ENCODE measurements at places on chromosomes 16 and 17.

- no peak for DNase-seq
Observed at GRCh38 chr16:64586781-64587180, 535.1 kb downstream of the CDH11 start.

- DNase-seq, result peak; percentile 3
Observed at GRCh38 chr16:82470620-82471152, 156.1 kb upstream of the CDH13 start.

DNA sequence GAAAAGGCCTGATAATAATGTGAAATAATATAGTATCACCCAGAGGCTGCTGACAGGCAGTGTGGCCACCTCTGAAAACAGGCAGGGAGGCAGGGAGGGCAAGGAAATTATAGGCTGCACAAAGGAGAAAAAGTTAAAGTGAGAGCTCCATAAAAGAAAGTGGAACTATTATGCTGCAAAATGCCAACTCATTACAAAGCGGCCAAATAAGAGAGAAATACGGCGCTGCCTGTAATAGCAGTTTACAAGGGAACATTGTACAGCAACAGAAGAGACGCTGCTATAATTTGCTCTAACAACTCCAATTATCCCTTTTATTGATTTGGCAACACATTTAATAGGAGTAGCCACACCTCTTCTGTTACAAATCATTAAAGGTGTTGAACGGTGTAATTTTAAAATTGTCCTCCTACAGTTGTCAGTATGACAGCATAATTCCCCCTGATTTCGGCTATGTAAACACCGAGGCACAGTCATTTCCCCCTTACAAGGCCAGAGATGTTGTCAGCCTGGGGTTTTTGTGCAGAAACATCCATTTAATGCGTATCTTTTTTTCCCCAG, 120.3 kb downstream of the MRM1 start:
- peak; percentile 49 for DNase-seq

- no peak for DNase-seq
Observed at GRCh38 chr16:51757921-51758479, 606.9 kb upstream of the SALL1 start.

DNA sequence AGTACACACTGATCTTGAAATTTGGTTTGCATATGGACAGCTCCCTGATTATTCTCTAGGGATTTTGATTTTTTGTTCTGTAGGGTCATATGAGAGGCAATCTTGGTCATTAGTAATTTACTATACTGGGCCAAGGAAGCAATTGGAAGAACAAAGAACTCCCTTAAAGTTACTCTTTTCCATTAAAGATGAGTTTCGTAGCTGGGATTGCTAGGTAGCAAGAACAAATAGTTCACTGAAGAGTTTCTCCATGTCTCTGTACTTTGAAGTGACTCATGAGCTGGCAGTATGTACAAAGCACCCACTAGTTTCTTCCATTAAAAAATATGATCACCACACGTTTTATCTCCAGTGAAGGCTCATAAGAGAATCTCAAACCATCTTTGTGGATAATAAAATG, 6.2 kb upstream of the BCAS3 start:
- peak; percentile 20 for DNase-seq

DNA sequence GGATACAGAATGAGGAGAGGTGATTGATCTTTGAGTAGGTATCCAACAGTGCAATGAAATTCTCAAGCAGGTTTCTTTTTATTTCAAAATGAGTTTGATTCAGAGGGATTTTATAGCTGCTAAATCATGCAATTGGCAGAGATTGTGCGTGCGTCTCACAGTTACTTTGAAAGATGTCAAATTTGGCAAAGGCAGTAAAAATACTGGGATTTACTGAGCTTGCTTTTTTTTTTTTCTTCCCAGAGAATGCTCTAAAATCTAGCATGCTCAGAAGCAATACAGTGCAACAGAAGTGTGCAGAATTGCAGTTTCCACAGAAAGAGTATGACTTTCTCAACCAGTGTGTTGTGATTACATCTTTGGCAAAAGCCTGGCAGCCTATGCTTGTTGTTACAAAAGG, 410.7 kb upstream of the GOT2 start:
- no peak for DNase-seq

- peak; percentile 94 for DNase-seq
Observed at GRCh38 chr17:62093188-62094155, 28.4 kb upstream of the MED13 start.

GRCh38 chr17:33013596-33014375, 22.1 kb downstream of the SPACA3 start:
- DNase-seq, result peak; percentile 21

GRCh38 chr16:85577899-85578598, 35.1 kb upstream of the GSE1 start:
- DNase-seq, result no peak

GRCh38 chr17:73616120-73616872, 27.9 kb downstream of the SDK2 start:
- no peak for DNase-seq

- no peak for DNase-seq
Observed at GRCh38 chr16:24721830-24722238, 7.6 kb upstream of the TNRC6A start.

- DNase-seq, result no peak
Observed at GRCh38 chr16:12583237-12583897, 220.3 kb downstream of the CPPED1 start.

GRCh38 chr17:732067-732901, at the start of gene TLCD3A:
Gene TLCD3A (plus strand): TSS chr17:732596. CDS start chr17:732648, 52 bp downstream.
- peak; percentile 62 for DNase-seq

DNA sequence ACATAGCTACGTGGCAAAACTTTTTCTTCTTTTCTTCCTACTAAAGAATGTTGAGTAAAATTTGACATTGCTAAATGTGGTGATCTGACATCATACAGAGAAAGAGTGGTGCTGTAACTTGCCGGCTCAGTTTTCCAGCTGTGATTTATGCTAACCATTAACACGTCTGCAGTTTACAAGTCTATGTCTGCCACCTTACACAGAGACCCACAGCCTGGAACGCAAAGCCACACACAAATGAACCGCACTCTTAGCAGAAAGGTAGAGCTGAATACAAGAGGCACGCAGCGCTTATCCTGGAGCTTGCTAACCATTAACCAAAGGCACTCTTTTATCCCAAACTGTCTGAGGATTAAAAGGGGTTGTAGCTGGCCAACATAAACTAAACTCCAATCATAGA, 31.9 kb downstream of the CACNG1 start:
- no peak for DNase-seq

All from iris pigment epithelial cell (primary cell).